ENCODE measurements at places on chromosomes 4 and X. TPM values are rescaled to one million over a fixed set of nuclear protein-coding genes. Genes with fewer than 3 reads are reported as not detected.

DNA sequence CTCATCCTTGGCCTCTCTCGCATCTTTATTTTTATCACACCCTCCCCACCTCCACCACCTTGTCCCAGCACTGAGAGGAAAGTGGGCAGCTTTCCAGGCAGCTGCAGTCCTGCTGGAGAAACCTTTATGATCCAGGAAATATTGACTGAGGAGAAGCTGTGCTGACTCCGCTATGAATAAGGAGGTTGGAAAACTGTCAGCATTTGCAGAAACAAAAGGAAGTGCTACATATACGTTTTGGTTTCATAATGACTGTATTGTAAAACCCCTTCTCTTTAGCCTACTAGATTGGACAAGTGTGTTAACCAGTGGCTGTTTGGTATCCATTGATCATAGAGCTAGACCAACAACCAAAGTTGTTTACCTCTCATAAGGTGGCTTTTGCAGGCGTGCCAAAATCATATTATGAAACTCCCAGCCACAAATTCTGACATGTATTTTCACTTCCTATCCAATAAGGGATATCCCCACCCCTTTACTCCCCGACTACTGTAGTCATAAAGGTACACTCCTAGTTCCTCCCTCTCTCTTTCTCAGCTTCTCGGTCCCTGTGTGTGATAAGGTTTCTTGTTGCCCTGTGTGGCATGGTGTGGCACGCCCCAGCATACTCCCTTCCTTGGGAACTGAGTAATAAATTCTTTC, 88.4 kb downstream of the GPR143 start:
- peaks cover 7% of the 10 kb centered on the region for H3K4me1 ChIP-seq
- H3K36me3 ChIP-seq: no peaks in the 10 kb centered on the region
- no peak for DNase-seq
- no peak overlapping the region for H3K27ac ChIP-seq
- H3K27me3 ChIP-seq: no peaks in the 10 kb centered on the region
- no peak overlapping the region for H3K4me3 ChIP-seq

DNA sequence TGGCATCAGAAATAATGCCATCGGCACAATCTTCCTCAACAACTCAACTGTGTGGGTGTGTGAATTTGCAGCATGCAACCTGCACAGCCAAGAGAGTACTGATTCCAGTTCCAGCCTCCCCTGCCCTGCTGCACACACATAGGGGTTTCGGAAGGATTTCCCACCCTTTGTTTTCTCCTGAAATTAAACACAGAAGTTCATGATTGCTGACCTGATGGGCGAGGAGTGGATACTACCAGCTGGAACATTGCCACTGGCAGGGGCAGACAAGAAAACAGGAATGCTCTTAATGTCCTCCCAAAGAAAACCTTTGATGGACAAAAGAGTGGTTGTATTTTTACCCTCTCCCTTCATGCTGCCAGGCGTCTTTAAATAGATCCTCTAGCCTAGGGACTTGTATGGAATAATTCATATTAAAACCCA, 4.8 kb downstream of the NDP start:
- H3K4me3 ChIP-seq: no peak overlapping the region
- H3K36me3 ChIP-seq: peaks cover 4% of the 10 kb centered on the region
- peaks cover 28% of the 10 kb centered on the region for H3K4me1 ChIP-seq
- H3K27ac ChIP-seq: no peak overlapping the region
- no peaks in the 10 kb centered on the region for H3K27me3 ChIP-seq

Gene P2RY10
- not detected for total RNA-seq

Gene SULT1E1
- 2.4 TPM for total RNA-seq

Gene ZCCHC18
- 0.52 TPM for total RNA-seq

Gene FGA
- 0.34 TPM for total RNA-seq

GRCh38 chr4:22688236-22688635, 4.5 kb upstream of the GBA3 start:
- no peak overlapping the region for H3K4me3 ChIP-seq
- H3K27me3 ChIP-seq: no peaks in the 10 kb centered on the region
- no peak overlapping the region for H3K27ac ChIP-seq
- no peak for DNase-seq

DNA sequence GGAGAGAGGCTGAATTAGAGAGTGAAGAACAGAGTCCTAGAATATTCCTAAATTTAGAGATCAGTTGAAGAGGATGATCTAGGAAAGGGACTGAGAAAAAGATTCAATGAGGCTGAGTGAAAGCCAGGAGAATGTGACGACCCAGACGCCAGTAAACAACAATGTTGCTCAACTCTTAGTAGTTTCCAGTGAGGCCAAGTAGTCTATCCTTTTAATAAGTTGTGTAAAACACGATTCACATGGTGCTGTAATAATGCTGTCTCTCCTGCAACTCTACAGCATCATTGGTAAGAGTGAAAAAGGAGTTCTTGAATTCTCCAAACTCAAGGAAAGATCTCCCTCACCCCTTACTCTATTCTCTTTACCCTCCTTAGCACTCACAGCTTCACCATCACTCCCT, 140.3 kb downstream of the CFAP299 start:
- H3K27ac ChIP-seq: no peak overlapping the region
- DNase-seq: no peak
- no peaks in the 10 kb centered on the region for H3K27me3 ChIP-seq
- no peaks in the 10 kb centered on the region for H3K4me1 ChIP-seq
- no peak overlapping the region for H3K4me3 ChIP-seq

DNA sequence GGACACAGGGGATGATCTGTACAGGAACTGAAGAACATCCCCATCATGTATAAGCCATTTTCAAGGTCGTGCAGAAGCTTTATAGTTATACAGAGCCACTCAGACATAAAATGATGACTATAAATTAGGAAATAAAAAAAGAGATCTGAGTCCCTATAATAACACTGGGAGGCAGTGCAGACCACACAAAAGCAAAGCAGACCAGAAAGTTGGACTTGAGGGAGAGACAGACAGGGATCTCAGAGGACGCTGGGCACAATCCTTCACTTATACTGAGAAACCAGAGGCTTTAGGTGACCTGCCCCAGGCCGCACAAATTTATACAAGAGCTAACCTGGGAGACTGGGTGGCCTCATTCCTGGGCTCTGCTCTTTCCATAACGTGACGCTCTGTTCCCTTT, 70.5 kb downstream of the HADH start:
- H3K36me3 ChIP-seq: no peaks in the 10 kb centered on the region
- H3K4me3 ChIP-seq: no peak overlapping the region
- DNase-seq: peak; percentile 17

Gene GPRIN3
- total RNA-seq: 7.6 TPM

DNA sequence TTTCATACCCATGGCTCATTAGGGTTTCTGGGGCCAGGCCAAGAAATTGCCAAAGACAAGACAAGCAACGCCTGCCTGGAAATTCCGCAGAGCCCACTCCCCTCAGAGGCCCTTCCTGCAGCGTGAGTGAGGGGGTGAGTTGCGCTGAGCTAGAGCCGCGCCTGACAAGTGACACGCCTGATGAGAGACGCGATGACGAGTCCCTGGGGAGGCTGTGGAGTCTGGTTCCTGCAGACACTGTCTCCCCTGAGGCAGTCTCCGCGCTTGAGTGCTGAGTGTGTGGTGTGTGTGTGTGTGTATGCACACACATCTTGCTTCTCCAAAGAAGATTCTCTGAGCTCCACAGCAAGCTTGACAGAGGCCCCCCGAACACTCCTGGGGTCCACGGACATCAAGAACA, 269.8 kb downstream of the BCOR start:
- H3K36me3 ChIP-seq: no peaks in the 10 kb centered on the region
- no peak for DNase-seq
- peaks cover 32% of the 10 kb centered on the region for H3K27me3 ChIP-seq
- H3K4me1 ChIP-seq: no peaks in the 10 kb centered on the region
- no peak overlapping the region for H3K27ac ChIP-seq
- no peak overlapping the region for H3K4me3 ChIP-seq

DNA sequence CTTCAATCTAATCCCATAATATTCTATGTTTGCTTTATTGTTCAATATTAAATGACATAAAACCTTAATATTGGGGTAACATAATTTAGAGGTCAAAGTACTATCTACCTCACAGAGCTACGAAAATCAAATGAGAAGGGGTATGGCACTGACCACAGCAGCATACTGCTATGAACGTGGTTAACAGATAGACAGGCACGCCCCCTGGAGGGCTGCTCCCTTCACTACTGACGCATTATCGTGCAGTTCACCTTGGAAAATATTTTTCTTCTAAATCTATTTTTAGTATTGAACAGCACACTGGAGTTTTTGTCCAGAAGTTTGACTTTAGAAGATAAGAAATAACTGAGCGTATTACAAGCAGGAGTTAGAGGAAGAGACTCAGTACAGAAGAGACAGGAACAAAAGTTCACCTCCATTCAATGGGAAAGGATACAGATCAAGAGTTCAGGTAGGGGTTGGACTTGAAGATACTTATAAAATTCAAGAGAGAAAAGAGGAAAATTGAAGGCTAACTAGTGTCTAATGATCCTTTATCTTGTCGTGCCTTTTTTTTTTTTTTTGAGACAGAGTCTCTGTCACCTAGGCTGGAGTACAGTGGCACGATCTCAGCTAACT, 22.7 kb downstream of the MAP9 start:
- H3K27ac ChIP-seq: no peak overlapping the region
- no peaks in the 10 kb centered on the region for H3K36me3 ChIP-seq
- H3K4me1 ChIP-seq: no peaks in the 10 kb centered on the region
- H3K27me3 ChIP-seq: no peaks in the 10 kb centered on the region
